ENCODE measurements at places on chromosomes 13 and 19. TPM values are rescaled to one million over a fixed set of nuclear protein-coding genes. Genes with fewer than 3 reads are reported as not detected.
A peak's percentile ranks its signal among the peaks of the same experiment; 100 is the strongest.

DNA sequence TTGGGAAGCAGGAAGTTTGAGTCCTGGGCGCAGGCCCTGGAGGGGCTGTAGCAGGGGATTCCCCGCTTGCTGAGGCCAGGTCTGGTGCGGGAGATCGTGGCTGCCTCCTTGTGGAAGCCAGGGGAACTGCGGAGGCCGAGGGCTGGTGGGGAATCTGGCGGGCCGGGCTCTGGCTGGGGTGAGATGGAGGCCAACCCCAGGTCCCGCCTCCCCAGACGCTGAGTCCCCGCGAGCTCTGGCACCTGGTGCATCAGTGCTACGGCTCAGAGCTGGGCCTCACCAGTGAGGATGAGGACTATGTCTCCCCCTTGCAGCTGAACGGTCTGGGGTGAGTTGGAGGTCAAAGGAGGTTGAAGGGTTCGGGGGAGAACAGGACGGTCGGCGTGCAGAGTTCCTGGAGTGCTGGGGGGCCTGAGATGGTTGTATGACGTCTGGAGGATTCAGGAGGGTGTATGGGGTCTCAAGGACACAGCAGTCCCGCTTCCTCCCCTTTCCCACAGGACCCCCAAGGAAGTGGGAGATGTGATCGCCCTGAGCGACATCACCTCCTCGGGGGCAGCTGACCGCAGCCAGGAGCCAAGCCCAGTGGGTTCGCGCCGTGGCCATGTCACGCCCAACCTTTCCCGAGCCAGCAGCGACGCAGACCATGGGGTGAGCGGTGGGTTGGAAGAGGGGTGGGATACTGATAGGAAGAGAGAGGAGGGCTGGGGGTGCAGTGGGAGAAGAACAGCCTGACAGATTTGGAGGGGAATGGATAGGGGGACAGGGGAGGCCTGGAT lies 13.1 kb downstream of the GRAMD1A start:
- peak; percentile 92 for DNase-seq

- no peak for DNase-seq
Measured at GRCh38 chr13:98206946-98207345, 29.9 kb upstream of the RNF113B start.

DNA sequence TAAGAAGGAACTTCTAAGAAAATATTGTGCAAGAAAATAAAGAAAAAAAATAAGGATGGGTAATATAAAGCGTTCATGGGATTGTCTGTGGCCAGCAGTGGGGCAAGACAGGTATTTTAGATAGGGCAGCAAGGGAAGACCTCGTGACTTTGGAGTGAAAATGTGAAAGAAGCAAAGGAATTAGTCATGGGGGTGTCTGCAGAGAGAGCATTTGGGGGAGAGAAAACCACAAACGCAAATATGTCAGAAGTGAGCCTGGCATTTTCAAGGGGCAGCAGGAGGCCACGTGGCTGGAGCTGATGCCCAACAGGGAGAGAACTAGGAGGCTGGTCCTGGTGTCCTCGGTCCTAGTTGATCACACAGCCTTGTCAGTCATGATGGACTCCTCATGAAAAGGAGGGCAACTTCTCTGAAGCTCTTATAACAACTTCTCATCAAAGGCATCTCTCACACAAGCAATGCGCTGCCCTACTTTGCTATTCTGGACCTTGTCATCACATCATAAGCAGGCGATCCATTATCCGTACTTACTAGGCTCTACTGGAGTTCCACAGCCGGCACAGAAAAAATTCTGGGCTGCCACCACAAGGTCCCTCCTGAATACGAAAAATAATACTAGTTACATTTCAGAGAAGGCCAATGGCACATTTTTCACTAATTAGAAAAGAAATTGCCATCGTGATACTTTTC lies 31.0 kb downstream of the RUBCNL start:
- DNase-seq: no peak

GRCh38 chr13:90538063-90538462 lies 809.4 kb upstream of the MIR17HG start:
- no peak for DNase-seq

LHB gene
- polyA plus RNA-seq: not detected

ZNF540 gene
- polyA plus RNA-seq: 0.60 TPM

Data from sigmoid colon (tissue), 7 donors.